ENCODE measurements at places on chromosomes 1 and 21. TPM values are rescaled to one million over a fixed set of nuclear protein-coding genes. Genes with fewer than 3 reads are reported as not detected.

- DNase-seq: no peak
- no peaks in the 10 kb centered on the region for H3K36me3 ChIP-seq
- H3K4me3 ChIP-seq: no peak overlapping the region
- H3K4me1 ChIP-seq: no peaks in the 10 kb centered on the region
- no peaks in the 10 kb centered on the region for H3K27me3 ChIP-seq
- H3K27ac ChIP-seq: no peak overlapping the region
These were observed 6.7 kb upstream of the SH2D2A start for GRCh38 chr1:156823210-156823790.

DNA sequence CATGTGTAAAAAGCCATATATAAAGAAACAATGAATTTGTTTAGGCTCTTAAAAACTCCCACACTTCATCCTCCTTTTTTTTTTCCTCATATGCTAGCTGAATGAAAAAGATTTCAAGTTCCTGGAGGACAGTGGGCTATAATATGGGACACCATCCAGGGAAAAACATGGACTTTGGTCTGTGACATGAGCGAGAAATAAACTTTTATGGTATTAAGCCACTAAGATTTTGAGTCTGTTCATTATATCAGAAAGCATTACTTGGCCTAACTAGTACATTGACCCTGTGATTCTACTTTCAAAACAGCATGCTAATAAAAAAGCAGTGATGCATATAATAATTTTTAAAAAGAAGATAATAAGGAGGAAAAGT is 392.3 kb upstream of the CAMK1G start:
- no peak overlapping the region for H3K4me3 ChIP-seq
- no peak for DNase-seq
- H3K36me3 ChIP-seq: peaks cover 16% of the 10 kb centered on the region
- H3K4me1 ChIP-seq: peaks cover 6% of the 10 kb centered on the region
- H3K27me3 ChIP-seq: no peaks in the 10 kb centered on the region
- H3K27ac ChIP-seq: no peak overlapping the region

DNA sequence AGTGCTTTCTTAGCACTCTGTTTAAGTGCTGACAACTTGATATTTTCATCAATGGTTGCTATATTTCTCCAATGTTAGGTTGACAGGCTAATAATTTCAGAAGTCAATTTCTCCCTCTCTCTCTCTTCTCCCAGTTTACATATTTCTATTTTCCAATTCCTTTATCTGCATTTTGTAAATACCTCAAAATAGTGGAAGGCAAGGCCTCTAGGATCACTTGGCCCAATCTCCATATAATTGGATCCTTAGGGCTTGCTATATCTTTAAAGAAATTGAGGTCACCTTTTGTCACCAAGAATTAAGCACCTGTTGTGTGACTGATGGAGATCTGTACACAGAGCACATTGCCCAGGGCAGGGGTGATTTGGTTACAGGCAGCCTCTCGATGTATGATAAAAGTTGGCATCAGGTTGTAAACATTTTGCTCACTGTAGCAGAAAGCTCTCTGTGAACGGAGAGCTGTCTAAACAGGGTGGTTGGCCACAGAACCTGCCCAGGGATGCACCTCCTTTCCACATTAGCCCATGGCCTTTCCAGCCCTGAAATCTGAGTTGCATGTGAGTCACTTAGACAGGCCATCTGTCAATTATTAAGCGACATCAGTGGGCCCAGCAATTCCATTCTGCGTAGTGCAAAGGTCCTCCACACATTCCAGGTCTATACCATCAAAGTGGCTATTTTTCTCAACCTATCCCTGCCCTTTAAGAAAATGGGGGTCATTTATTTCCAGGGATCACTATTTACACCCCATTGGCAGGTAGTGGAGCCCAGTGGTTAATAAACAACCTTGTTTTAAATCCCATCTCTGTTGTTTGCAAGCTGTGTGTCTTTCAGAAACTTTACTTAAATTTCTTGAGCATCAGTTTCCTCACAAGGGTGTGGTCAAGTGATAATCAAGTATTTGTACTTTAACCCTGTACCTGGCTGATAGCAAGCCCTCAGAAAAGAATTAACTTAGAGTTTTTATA is 29.1 kb upstream of the IRF2BP2 start:
- no peak for DNase-seq
- H3K27ac ChIP-seq: no peak overlapping the region
- H3K4me3 ChIP-seq: no peak overlapping the region
- H3K27me3 ChIP-seq: no peaks in the 10 kb centered on the region
- no peaks in the 10 kb centered on the region for H3K36me3 ChIP-seq
- H3K4me1 ChIP-seq: no peaks in the 10 kb centered on the region

GRCh38 chr1:194366705-194367104 is 1180.3 kb upstream of the B3GALT2 start:
- no peak for DNase-seq
- no peak overlapping the region for H3K27ac ChIP-seq
- no peak overlapping the region for H3K4me3 ChIP-seq
- no peaks in the 10 kb centered on the region for H3K27me3 ChIP-seq
- H3K36me3 ChIP-seq: no peaks in the 10 kb centered on the region

The FOXD3 gene
- 26.1 TPM for total RNA-seq

The TMEM240 gene
- 7.7 TPM for total RNA-seq

The TRIM58 gene
- total RNA-seq: 1.7 TPM

The GBP3 gene
- total RNA-seq: not detected
